Activated T-helper 17 cell treated with anti-CD3 and anti-CD28 coated beads, Interleukin-2, amount 50 U/mL, for 72 hours (primary cell): ENCODE measurements at places on chromosomes 7 and 10.

GRCh38 chr10:104452977-104453376 lies 99.3 kb downstream of the CFAP58 start:
- no peak for ATAC-seq

- no peak for ATAC-seq
These were observed 17.8 kb upstream of the TBRG4 start for GRCh38 chr7:45129181-45129800.

DNA sequence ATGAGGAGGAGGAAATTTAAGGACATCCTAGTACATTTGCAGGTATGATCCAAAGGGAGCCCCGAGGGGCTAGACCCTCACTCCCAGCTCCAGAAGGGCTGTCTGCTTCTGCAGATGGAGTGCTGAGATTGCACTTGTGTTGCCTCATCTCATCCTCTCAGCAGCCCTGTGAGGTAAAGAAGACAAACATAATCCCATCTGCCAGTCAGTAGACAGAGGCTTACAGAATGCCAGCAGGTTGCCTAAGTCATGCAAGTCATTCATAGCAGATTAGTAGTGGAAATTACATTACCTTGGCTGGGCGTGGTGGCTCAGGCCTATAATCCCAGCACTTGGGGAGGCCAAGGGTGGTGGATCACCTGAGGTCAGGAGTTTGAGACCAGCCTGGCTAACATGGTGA lies 45.4 kb downstream of the BLVRA start:
- no peak for ATAC-seq

DNA sequence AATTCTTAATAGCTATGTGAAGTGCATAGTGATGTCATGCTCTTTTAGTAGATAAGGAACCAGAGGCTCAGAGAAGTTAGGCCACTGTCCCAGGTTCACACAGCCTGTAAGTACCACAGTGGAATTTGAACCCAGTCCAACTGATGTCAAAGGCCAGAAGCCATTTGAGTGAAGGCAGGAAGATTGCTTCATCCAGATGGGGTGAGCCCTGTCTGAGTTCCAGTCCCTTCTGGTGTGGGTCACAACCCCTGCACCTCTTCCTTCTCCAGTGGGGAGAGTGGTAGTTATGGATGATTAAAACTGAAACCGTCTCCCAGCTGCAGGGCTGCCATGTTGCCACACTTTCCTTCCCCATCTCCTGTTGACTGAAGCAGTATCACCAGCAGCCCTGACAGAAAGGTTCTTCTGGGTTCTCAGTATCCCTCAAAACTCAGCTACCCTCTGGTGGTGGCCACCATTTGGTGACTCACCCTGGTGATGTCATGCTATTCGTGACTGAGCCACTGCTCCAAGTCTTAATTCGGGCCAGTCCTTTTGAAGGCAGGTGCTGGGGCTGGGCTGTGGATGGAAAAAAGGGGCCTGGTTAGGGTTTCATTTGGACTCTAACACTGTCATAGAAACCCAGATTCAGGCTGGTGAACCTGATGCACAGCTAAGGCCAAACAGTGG lies 1.5 kb upstream of the C10orf95 start:
- ATAC-seq = peak; percentile 79

DNA sequence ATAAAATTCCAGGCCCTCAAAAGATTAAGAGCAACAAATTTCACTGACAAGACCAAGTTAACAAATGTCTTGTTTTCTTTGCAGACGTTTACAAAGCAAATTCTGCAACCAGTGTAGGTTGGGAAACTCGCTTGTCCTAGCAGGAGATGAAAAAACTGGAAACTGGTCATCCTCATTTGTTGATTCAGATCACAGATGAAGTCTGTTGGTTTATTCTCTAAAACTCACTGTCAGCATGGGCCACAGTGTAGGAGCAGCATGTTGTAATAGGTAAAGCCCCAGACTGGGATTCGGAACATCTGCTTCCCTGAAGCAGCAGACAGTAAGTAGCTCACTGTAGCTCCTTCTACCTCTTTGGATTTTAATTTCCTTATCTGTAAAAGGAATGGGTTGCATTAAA lies 31.5 kb downstream of the PANK1 start:
- ATAC-seq = no peak
